ENCODE measurements at places on chromosomes 2 and 18.

- DNase-seq = no peak
Observed at GRCh38 chr18:21194871-21195771, 46.9 kb upstream of the GREB1L start.

DNA sequence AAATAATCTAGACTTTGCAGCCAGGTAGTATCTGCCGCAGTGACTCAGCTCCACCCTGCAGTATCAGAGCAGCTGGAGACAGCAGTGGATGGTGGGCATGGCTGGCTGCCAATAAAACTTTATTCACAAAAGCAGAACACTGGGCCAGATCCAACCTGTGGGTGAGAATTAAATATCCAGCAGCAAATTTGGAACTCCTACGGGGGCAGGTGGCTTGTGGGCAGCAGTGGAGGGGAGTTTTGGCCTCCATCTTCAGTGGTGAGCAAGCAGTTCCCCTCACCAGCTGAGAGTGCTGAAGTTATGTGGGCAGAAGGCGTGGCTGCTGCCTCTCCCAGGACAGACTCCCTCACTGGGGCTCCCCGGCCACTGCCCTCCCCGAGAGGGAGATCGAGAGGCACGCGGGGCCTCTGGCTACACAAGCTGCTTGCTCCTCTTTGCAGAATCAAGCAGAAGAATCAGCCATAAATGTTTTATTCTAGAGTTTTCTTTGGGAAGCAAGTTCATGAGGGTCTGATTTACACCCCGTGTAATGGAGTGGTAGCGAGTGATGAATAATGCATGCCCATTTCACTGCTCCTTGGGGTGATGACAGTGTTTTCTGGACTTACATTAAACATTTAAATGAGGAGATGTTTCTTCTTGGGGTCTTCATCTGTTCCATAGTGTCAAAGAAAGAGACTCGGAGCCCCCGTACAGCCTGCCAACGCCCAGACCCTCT is 204.3 kb downstream of the SEPTIN10 start:
- DNase-seq = no peak

DNA sequence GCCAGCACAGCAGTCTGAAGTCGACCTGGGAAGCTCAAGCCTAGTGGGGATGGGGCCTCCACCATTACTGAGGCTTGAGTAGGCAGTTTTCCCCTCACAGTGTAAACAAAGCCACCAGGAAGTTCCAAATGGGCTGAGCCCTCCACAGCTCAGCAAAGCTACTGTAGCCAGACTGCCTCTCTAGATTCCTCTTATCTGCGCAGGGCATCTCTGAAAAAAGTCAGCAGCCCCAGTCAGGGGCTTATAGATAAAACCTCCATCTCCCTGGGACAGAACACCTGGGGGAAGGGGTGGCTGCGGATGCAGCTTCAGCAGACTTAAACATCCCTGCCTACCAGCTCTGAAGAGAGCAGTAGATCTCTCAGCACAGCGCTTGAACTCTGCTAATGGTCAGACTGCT is 218.4 kb upstream of the VRK2 start:
- DNase-seq = no peak

DNA sequence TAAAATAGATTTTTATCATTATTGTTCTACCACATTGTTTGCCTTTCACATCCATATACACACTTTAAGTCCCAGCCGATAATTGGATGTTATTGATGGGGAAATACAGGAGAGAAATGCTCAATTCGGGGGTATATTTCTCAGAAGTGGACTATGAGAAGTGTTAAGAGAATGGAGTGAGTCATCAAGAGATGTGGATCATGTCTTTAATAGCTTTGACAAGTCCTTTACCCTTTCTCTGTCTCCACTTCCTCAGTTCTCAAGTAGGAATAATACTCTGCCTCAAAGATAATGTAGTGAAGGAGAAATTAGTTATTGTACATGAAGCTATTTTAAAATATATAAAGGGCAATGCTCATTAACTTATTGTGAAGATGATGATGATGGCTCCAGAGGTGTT is 1017.6 kb upstream of the PIK3C3 start:
- DNase-seq = no peak

DNA sequence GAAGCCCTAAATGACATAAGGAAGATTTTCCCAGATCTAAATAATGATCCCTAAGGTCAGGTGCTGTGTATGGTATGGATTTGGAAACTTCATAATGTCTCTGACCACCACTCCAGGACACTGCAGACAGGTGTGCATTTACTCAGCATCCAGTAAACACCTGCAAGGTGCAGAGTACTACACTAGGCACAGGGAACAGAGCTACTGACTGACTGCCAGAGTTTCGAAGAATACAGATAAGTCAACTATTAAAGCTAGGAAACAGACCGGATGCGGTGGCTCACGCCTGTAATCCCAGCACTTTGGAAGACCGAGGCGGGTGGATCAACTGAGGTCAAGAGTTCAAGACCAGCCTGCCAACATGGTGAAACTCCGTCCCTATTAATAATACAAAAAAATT is 65.0 kb downstream of the ATP8B1 start:
- DNase-seq = no peak

DNA sequence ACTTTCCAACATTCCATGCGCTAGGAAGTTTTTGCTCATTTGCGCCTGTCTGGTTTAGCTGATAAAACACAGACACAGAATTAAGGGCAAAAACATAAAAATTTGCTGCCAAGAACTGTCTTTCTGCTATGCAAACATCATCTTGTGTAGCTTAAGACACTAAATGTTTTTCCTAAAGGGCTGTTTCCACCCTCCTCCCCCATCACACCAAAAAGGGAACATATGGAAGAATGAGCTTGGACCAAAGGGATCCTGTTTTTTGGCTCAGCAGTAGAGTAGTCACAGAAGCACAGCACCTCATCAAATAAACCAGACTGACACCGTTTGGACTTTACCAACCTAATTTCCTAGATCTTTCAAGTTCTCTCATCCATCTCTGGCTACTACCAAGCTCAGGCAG is 210.1 kb downstream of the ZNF521 start:
- no peak for DNase-seq

DNA sequence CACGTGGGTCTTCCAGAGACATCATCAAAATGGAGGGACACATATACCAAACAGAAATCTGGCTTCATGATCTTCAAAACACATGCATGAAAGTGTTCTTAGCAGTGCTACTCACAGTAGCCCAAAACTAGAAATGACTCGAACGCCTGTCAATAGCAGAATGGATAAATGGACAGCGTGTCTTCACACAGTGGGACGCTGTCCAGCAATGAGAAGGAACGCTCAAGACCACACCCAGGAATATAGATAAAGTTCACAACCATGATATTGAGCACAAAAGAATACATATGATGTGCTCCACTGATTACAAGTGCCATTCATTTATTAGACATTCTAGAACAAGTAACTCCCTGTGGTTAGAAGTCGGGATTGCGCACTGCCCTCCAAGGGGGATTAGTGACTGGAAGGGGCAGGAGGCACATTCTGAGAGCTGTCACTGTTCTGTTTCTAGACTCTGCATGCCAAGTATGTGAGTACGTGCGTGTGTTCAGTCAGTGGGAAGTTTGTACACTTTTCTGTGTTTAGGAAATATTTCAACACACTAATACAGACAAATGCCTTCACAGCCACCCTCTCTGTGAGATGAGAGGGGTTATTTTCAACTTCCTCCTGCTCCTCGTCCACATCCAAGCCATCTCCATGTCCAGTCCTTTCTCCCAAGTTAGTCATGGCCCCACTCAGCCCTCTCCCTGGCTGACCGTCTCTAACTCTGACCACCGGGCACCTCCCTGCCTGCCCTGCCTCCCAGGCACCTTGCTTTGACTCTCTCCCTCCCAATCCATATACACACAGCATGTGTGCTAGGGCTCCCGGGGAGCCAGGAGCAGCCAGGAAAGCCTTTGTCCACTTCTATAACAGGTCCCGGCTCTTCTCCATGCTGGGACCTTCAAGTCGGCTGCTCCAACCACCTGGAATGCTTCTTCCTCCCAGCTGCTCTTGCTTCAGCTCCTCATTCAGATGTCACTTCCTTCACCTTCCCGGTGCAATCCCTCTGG is 26.9 kb upstream of the TNS1 start:
- DNase-seq = no peak

DNA sequence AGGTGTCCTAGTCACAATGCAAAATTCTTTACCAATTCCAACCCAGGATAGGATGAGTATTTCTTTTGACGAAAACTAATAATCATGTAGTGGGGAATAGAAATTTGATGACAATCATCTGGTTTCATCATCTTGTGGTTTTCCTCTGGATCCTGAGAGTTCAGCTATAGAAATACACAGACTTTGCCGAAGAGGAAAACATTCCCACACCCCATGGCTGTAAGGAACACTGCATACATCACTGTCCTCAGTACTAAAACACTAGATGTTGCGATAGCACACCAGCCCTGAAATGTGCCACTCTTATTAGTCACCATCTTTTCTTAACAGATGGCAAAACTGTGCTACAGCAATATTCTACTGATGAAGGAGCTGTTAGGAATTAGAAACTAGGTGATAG is 29.4 kb downstream of the CERKL start:
- DNase-seq = no peak

DNA sequence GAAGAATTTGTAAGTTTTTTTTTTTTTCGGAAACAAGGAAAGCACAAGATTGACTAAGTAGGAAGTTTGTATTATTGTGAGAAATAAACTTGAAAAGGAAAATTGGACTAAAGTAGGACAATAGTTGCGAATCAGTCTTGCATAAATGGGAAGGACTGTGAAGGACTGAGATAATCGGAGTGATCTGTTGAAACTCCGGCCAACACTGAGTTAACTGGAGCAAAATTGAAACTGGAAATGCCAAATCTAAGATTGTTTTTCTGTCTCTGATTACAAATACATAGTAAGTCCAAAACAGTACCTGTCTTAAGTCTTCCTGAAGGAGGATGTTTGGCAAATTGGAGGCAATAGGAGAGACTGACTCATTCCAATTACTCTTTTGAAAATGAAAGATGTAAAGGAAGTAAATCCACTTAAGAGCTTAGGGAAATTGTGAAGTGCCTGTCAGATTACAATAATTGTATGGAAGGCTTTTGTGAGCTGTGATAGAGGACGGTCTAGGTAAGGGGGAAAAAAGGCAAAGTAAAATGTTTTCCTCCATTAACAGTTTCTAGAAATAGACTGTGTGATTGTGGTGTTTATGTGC is 204.9 kb upstream of the CYRIA start:
- DNase-seq = no peak

GRCh38 chr2:119136093-119136492 is 22.5 kb downstream of the C1QL2 start:
- DNase-seq = no peak

DNA sequence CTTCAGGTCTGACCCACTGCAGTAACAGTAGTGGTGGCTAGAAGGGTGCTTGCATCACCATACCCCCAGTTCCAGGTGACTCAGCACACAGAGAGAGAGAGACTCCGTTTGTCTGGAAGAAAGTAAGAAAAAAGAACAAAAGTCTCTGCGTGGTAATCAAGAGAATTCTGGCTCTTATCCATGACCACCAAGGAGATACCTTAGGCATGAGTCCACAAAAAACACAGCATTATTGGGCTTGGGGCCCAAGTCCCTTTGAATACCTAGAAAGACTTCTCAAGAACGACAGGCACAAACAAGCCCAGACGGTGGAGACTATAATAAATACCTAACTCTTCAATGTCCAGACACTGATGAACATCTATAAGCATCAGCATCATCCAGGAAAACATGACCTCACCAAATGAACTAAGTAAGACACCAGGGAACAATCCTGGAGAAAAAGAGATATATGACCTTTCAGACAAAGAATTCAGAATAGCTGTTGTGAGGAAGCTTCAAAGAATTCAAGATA is 21.7 kb upstream of the BAZ2B start:
- no peak for DNase-seq

GRCh38 chr18:74528478-74528877 is 5.8 kb upstream of the CNDP1 start:
- DNase-seq = no peak

GRCh38 chr18:58894930-58895329 is 30.3 kb downstream of the ZNF532 start:
- no peak for DNase-seq

- no peak for DNase-seq
Observed at GRCh38 chr18:32324181-32324580, 134.3 kb downstream of the MEP1B start.

DNA sequence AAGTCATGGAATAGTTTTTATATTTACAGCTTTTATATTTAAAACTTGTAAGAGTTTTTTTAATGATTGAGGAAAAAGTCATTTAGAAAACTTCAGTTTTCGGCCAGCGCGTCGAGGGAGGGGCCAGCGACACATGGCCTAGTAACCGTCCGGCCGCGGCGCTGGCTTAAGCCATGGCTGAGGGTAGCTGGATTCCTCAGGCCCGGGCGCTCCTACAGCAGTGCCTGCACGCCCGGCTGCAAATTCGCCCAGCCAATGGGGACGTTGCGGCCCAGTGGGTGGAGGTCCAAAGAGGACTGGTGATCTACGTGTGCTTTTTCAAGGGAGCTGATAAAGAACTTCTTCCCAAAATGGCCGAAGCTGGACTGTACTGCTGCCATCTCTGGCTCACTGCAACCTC is 4.9 kb upstream of the KLHL41 start:
- DNase-seq = no peak

DNA sequence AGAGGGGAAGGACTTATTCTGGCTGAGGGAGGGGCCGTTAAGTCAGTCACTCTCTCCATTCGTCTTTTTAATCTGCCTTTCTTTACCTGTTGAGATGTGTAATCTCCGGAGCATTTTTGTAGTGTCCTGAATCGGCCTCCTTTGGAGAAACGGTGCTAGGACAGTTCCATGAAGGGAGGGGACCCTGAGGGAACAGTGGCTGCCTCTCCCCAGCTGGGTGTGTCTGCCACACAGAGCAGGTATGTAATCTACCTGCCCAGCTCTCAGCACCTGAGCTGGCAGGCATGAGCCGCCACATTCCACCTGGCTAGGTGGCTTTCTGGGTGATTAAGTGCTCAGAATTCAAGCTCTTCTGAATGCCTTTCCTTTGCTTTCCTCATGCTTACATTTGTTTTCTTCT is 131.2 kb downstream of the WDSUB1 start:
- no peak for DNase-seq

- DNase-seq = no peak
Observed at GRCh38 chr2:83320053-83320452, 1139.0 kb downstream of the SUCLG1 start.

GRCh38 chr2:27016801-27017325 is 15.9 kb upstream of the TMEM214 start:
- DNase-seq = peak; percentile 30

DNA sequence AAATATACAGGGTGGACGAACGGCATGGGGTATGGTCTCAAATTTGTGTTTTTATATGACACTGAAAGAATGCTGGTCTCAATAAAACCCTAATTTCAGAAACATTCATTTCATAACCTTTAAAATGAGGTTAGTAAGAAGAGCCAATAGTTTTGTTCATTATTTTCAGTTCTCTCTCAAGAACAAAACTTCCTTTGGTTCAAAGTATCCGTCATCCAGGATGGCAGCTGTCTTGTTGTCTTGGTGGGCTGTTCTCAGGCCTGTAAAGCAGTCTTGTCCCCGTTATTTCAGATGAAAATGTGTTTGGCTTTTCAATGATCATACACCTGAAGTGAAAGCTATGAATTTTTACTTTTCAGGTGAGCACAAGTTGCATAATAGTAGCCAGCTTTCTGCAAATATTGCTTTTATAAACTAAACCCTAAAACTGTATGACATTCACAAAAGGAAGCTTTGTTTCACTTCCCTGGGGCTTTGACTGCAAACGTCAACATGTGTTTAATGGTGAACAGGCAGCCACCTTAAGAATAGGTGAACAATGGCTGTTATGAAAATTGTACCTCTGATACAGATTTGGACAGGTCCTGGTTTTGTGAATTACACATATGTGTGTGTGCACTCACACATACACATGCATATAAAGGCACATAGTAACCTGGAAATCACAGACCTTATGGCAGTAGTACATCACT is 2.6 kb downstream of the IL18RAP start:
- no peak for DNase-seq
